ENCODE measurements at places on chromosomes 6 and 20. TPM values are rescaled to one million over a fixed set of nuclear protein-coding genes. Genes with fewer than 3 reads are reported as not detected.

PRDM13 gene
- not detected for total RNA-seq

C6orf52 gene
- total RNA-seq: 0.56 TPM

PTK6 gene
- not detected for total RNA-seq

TSPO2 gene
- total RNA-seq: not detected

E2F1 gene
- 16.1 TPM for total RNA-seq

HLA-DMB gene
- 1.4 TPM for total RNA-seq

MYLIP gene
- total RNA-seq: 13.6 TPM

KIFC1 gene
- total RNA-seq: 52.1 TPM

EPB41L1 gene
- total RNA-seq: 11.1 TPM

ZBP1 gene
- total RNA-seq: not detected

HCRTR2 gene
- not detected for total RNA-seq

GFOD1 gene
- 6.5 TPM for total RNA-seq

HLA-DQA1 gene
- not detected for total RNA-seq

TUBB2B gene
- 6.9 TPM for total RNA-seq

NMBR gene
- total RNA-seq: 0.28 TPM

NUDT3 gene
- total RNA-seq: 12.7 TPM

LRRN4 gene
- 0.28 TPM for total RNA-seq

DDO gene
- total RNA-seq: 2.8 TPM

HTR1B gene
- total RNA-seq: under 0.01 TPM

C6orf163 gene
- 0.77 TPM for total RNA-seq

PARD6B gene
- total RNA-seq: 1.7 TPM

LTB gene
- 0.28 TPM for total RNA-seq

LY6G5C gene
- total RNA-seq: 1.7 TPM

DLK2 gene
- 0.28 TPM for total RNA-seq

ADIG gene
- not detected for total RNA-seq

ASIP gene
- not detected for total RNA-seq

Measured in regular cardiac myocyte (primary cell).